Left renal pelvis (tissue), 4 donors: ENCODE measurements at places on chromosomes 4 and X. TPM values are rescaled to one million over a fixed set of nuclear protein-coding genes. Genes with fewer than 3 reads are reported as not detected.

- DNase-seq = no peak
These were observed 203.3 kb upstream of the PCDH18 start for GRCh38 chr4:137735561-137736104.

DNA sequence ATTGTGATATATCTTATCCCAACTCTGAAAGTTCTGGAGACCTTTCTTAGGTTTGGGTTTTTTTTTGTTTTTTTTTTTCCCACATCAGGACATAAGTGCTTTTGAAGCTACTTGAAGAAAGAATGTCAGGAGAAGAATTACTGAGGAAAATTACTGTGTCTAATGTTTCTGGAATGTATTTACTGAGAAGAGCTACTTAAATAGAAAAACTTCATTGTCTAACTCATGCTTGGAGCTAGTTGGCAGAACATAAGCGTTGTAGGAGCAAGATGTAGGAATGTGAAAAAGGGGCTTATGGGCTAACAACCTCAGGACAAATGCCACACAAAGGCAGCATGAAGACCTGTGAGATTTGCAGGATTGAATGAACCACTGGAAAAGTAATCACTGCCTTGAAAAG is 166.6 kb upstream of the GLRA2 start:
- DNase-seq = no peak

The NPNT gene
- polyA plus RNA-seq = 185 TPM

GRCh38 chr4:83392562-83392961 is 57.9 kb upstream of the HPSE start:
- no peak for DNase-seq

- no peak for DNase-seq
These were observed 1.2 kb downstream of the PPARGC1A start for GRCh38 chr4:23888421-23889319.

DNA sequence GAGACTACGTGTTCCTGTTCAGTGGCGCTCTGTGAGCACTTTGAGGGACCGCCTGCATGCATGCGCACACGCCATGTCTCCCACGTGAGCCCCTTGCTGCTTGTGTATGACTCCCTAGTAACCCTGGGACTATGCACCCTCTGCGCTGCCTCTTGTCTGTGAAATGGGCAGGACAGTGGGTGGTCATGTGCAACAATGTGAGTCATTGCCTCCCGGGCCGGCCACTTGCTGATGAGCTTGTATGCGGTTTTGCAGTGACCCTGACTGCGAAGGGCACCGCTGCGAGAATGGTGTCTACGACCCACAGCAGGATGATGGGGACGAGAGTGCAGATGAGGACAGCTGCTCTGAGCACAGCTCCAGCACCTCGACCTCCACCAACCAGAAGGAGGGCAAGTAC is 61.4 kb downstream of the TNIP2 start:
- DNase-seq = no peak

The EGF gene
- polyA plus RNA-seq = 3.8 TPM
